Activated CD8-positive, alpha-beta memory T cell treated with anti-CD3 and anti-CD28 coated beads for 48 hours (primary cell): ENCODE measurements at places on chromosomes 7 and 10.
A peak's percentile ranks its signal among the peaks of the same experiment; 100 is the strongest.

- no peak for DNase-seq
Measured at GRCh38 chr7:50674299-50674698, 108.4 kb downstream of the GRB10 start.

DNA sequence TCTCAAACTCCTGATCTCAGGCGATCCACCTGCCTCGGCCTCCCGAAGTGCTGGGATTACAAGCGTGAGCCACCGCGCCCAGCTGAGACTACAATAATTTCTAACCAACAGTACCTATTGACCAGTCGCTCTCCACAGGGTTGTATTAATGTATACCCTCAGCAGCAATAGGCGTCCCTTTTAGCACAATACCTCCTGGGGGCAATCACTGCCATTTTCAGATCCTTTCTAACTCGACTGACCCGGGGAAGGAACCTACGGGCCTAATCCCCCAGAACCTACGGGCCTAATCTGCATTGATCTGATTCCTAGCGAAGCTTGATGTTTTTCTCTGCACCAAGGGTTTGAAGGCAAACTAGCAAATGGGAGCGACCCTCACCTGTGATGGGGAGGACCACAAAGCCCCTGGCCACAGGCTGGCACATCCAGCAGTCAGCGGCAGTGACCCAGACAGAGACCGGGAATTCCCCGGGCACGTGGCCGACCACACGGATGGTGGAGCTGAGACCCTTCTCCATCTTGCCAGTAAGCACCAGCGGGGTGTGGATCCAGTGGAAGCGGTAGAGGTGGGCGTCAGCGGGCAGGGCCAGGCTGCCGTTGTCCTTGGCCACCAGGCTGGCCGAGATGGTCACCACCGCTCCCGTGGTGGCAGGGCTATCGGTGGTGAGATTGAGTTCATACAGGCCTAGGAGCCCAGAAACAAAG is 6.9 kb downstream of the TMEM130 start:
- no peak for DNase-seq

DNA sequence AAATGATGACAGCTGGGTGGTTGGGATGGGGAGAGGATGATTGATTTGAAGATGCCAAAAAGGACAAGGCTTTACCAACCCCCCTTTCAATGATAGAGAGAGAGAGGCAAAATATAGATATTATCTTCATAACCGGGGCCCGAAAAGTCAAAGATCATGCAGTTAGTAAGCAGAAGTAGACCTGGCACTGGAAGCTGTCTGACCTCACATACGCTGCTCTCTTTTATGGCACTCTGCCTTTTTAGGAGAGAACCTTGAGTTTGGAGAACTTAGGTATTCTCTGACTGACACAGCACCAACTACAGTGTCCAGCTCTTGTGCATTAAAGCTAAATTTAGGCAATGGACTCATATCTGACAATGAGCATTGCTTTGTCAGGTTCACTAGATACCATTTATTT is 30.7 kb downstream of the CNNM2 start:
- DNase-seq, result no peak

- no peak for DNase-seq
Measured at GRCh38 chr7:69176841-69177240, 421.4 kb upstream of the AUTS2 start.

GRCh38 chr10:108249940-108250339 is 1085.4 kb upstream of the SORCS1 start:
- DNase-seq, result no peak

DNA sequence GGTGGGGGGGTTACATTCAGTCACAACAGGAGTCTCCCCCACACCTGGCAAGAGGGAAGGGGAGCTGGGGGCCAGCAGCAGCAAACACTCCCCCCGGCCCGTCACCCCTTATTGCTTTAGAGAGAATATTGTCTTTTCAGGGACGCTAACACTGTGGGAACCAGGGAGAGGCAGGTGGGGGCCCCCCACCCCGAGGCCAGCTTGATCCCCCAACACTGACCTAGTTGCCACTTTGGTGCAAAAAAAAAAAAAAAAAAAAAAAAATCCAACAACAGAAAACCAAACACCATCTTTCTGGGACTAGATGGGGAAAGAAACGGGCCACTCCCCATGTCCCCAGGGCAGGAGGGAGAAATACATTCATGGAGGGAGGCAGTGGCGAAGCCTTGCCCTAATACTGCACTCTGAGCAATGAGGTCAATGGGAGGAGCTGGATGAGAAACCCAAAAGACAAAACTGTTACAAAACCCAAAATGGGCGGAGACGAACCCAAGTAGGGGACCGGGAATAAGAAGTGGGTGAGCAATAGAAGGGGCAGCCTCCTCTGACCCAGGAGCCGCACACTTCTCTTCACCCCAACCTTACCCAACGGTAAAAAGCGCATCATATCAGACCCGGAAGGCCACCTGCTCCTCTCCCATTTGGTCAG is 6.5 kb downstream of the GNB2 start:
- DNase-seq, result no peak

GRCh38 chr7:73436031-73436929 is 2.7 kb downstream of the FZD9 start:
- DNase-seq, result no peak

- DNase-seq, result no peak
Measured at GRCh38 chr7:5284304-5285281, 1.9 kb downstream of the SLC29A4 start.

DNA sequence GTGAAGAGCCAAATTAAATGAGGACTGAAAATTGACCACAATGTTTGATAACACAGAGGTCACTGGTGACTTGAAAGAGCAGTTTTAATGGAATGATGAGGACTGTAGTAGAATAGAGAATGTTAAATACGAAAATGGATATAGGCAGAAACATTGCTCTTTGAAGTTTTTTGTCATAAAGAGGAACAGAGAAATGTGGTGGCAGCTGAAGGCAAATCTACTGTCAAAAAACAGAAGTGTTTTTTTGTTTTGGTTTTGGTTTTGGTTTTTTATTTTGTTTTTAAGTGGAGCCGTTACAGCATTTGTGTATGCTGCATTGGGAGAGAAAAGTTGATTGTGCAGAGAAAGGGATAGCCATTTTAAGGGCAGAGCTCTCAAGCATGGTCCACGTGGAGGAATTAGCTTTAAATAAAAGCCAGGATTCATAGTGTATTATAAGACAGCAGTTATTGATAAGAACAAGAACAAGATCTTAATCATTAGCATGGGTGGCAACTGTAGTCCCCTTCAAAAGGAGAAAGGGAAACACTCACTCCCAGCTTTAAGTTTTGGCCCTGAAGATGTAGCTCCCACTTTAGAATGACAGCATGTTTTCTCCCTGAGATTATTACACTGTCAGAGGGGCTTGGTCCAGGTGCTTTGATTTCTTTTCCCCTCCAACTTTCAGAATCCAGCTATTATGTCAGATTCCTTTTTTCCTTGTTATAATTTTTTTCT is 156.7 kb upstream of the BET1 start:
- no peak for DNase-seq

- no peak for DNase-seq
Measured at GRCh38 chr10:62492012-62492869, 118.1 kb downstream of the ZNF365 start.

- no peak for DNase-seq
Measured at GRCh38 chr10:18505456-18506118, 145.8 kb downstream of the NSUN6 start.

GRCh38 chr7:24769851-24770250 is 12.6 kb upstream of the GSDME start:
- DNase-seq, result no peak

DNA sequence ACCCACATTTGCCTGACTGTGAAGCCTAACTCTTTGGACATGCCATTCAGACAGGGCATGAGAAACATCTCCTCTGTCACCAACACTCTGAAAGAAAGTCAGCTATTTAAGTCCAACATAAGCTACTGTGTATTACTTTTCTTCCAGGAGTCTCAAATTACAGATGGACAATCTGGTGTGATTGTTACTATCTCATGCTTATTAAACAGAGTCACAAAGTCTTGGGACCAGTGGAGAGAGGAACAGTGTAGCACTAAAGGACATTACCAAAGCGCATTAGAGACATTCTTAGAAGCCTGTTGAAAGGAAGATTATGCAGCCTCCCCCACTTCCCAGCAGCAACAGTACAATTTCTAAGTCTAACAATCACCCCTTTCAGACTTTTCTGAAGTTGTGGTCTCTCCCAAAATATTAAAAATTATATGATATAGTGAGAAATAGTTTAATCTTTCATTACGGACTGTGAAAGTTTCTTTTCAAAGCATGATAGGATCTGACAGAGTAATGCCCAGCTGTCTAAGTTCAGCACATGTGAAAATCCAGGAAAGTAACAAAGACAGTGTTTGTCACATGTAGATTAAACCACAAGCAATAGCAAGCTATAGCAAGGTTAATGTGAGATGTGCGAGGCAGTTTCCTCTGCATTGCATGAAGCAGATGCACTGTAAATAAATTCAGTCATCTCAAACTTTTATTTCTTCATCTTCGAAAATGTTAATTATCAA is 280.9 kb upstream of the FZD8 start:
- DNase-seq, result no peak

DNA sequence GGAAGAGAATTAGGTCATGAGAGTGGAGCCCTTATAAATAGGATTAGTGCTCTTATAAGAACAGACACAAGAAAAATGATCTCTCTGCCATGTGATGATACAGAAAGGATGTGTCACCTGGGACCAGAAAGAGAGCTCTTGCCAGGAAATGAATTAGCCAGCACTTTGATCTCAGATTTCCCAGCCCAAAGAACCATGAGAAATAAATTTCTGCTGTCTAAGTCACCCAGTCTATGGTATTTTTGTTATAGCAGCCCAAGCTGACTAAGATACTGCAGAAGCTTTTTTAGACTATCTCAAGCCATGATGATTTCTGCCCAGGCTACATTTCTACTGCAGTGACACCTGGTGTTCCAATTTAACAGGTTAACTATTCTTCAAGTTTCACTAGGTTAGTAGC is 84.8 kb downstream of the RSU1 start:
- no peak for DNase-seq

- DNase-seq, result no peak
Measured at GRCh38 chr7:40584667-40585433, 450.0 kb downstream of the SUGCT start.

- DNase-seq, result no peak
Measured at GRCh38 chr10:96856317-96856716, 24.2 kb downstream of the LCOR start.

DNA sequence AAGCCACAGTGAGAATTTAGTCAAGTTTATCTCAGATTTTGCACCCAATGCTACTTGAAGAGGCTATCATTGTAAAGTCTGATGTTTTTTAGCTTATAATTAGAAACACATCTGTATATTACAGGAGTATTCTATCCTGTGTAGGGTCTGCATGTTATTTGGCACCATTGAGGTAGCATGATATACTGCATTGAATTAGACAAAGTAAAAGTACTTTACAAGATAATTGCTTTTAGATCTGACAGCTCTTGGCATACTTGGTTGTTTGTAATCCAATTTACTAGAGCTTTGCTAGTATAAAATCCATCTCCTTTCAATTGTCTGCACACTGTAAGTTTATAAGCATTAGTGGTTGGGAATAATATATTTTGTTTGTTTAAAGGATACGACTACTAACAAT is 714.3 kb downstream of the ANKRD7 start:
- no peak for DNase-seq

DNA sequence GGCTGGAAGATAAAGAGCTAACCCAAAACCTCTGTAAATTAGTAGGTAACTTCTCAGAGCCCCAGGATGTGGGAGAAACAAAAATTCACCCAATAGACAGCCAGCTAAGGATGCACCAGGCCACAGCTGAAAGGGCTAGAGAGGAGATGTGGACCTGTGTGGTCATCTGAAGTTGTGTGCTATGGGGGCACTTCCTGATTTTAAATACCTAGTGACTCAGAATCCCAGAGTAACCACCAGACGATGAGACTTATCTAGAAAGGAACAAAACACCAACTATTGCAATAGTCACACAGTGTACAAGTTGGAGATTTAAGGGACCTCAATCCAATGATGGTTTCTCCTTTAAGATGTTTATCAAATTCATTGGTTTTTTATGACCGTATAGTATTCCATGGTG is 408.3 kb upstream of the ANKRD30A start:
- DNase-seq, result no peak

DNA sequence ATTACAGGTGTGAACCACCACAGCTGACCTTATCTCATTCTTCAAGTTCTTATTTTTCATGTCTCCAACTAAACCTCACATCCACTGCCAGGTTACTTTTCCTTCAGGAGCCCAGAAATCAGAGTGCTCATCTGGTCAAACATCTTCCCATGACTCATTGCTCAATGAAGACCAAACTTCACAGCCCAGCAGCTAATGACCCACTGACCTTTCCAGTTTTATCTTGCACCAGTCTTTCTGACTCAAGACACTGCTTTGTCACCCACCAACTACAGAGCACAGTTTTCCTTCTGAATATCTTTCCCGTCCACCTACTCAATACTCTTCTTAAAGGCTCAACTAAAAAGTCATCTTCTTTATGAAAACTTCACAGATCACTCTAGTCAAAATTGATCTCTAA is 245.1 kb downstream of the CHCHD3 start:
- no peak for DNase-seq

- DNase-seq, result peak; percentile 61
Measured at GRCh38 chr10:80408242-80409101, at the start of gene PRXL2A. TSS of gene PRXL2A (plus strand) at chr10:80408551. CDS start at chr10:80420468, 11,917 bp downstream.

- no peak for DNase-seq
Measured at GRCh38 chr7:83614112-83614511, 34.8 kb downstream of the SEMA3E start.

GRCh38 chr7:92076509-92076908 is 57.8 kb downstream of the CYP51A1 start:
- no peak for DNase-seq

GRCh38 chr10:80170641-80171040 is 34.7 kb downstream of the ANXA11 start:
- no peak for DNase-seq

GRCh38 chr7:2503056-2503941 is 16.3 kb upstream of the LFNG start:
- no peak for DNase-seq

- DNase-seq, result no peak
Measured at GRCh38 chr7:150390205-150390604, 11.1 kb downstream of the ZNF775 start.

DNA sequence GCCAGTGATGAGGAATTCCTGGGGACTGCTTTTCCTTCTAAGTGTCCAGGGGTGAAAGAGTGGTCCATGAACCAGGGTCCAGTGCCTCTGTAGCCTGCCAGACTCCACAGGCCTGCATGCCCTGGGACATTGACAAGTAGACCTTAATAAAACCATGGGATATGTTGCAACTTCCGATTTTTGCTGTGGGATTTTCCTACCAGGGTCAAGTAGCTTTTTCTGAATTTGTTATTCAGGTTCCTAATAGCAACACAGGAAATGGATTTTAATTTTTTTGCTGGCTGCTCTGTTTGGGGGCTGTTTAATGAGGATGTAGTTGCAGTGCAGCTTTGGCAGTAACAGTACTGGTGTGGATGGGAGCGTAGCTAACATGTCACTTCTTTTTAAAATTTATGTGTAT is 42.1 kb downstream of the WBP1L start:
- no peak for DNase-seq

- no peak for DNase-seq
Measured at GRCh38 chr10:74058658-74059057, 60.7 kb downstream of the VCL start.

- no peak for DNase-seq
Measured at GRCh38 chr7:19557726-19558465, 150.9 kb downstream of the POLR1F start.
